ENCODE measurements at places on chromosomes 11 and 22.

GRCh38 chr11:1656670-1657069 is 27.1 kb downstream of the KRTAP5-5 start:
- DNase-seq = no peak

- DNase-seq = no peak
Observed at GRCh38 chr11:109076870-109077269, 345.1 kb upstream of the C11orf87 start.

DNA sequence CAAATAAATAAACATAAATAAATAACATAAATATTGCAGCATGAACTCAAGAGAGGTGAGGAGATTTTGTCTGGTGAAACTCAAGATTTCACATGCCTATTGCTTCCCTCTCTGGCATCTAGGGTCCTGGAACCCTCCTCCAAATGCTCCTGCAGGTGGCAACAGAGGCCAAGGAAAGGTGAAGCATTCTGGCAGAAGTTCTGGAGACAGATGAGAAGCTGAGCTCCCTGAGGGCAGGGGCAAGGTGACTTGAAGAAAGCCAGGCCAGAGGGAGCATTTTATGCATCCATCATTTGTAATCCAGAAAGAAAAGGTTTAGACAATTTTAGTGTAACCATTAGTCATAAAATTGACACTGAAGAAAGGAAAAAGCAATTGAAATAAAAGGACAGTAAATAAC is 64.9 kb downstream of the ENDOD1 start:
- peak; percentile 74 for DNase-seq

- no peak for DNase-seq
Observed at GRCh38 chr11:65920372-65920802, 1.2 kb downstream of the DRAP1 start.

GRCh38 chr22:36571991-36572390 is 43.0 kb upstream of the EIF3D start:
- DNase-seq = no peak

GRCh38 chr11:78339945-78340344 is 77.7 kb downstream of the GAB2 start:
- DNase-seq = no peak

GRCh38 chr22:17853073-17853472 is 78.8 kb upstream of the BID start:
- no peak for DNase-seq

DNA sequence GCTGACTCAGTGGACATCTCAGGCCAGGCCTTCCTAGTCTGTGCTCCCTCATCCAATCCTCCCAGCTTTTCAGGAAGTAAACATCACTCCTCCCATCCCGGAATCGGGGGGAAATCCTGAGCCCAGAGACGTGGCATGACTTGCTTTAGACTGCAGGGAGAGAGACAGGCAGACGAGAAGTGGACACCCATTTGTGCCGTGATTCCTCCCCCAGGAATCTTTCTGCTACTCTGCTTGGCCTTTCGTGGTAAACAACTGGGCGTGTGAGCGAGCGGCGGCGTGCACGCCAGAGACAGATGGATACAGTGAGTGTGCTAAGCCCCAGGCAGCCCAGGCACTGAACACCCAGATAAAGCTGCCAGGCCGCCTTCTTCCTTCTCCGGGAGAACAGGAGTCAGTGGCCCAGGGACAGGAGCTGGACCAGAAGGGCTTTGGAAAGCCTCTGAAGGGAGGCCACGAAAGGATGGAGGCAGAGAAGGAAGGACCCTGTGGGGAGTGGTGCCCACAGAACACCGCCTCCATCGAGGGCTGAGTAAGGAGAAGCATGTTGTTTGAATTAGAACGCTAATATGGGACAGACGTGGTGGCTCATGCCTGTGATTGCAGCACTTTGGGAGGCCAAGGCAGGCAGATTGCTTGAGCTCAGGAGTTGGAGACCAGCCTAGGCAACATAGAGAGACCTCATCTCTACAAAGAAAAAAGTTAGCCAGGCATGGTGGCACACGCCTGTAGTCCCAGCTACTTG is 53.0 kb upstream of the PRR5 start:
- DNase-seq = no peak

DNA sequence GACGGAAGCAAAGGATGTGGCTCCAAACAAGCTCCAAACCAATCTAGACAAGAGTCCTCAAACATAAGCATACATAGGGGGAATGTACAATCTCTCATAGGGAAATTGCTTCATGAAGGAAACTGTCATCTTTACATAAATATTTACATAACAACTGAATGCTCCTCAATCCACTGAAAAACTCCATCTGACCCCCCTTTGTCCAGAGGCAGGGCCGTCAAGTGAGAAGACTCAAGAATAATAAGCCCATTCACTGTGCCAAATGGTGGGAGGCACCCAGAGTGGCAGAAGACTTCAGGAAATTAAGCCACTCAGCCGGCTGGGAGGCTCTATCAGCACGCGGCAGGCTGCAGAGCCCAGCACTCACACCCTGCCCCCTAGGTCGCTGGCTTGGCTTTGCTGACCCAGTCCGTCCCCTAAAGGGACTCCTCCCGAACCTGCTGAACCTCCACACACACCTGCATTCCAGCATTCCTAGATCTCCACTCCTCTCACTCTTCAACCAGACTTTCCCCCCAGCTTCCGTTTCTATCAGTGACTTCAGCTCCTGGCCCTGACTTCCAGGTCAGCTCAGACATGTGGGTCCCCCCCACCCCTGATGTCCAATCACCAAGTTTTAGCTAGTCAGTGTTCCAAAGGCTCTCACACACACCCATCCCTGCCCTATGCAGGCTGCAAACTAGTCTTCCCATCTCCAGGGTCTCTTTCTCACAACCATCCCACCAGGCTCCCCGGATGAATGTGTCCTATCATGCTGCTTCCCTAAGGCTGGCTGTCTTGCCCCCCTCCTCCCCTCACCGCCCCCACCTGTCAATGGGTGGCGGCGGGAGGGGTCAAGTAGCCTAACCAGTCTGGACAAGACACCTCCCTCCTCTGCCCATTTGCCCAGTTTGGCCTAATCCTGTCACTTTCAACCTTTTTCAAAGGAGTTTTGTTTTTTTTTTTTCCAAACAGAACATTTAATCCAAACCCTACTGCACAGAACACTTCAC is 11.3 kb downstream of the VPS37C start:
- DNase-seq = no peak

GRCh38 chr11:127472505-127472904 is 471.9 kb upstream of the KIRREL3 start:
- no peak for DNase-seq

GRCh38 chr22:39832627-39833074 is 60.9 kb downstream of the ENTHD1 start:
- DNase-seq = no peak

GRCh38 chr11:63017306-63017974 is 1.8 kb upstream of the SLC22A8 start:
- no peak for DNase-seq

GRCh38 chr11:829176-829846 is 1.6 kb downstream of the CRACR2B start:
- peak; percentile 60 for DNase-seq

- no peak for DNase-seq
Observed at GRCh38 chr11:43327987-43328386, 16.2 kb downstream of the API5 start.

GRCh38 chr11:44572884-44573283 is 7.4 kb downstream of the CD82 start:
- DNase-seq = no peak

- DNase-seq = no peak
Observed at GRCh38 chr11:74288161-74288560, 23.3 kb downstream of the P4HA3 start.

Data from activated CD8-positive, alpha-beta memory T cell treated with anti-CD3 and anti-CD28 coated beads for 24 hours (primary cell).